GDM1 (cell line): ENCODE measurements at places on chromosomes 2 and 18.

DNA sequence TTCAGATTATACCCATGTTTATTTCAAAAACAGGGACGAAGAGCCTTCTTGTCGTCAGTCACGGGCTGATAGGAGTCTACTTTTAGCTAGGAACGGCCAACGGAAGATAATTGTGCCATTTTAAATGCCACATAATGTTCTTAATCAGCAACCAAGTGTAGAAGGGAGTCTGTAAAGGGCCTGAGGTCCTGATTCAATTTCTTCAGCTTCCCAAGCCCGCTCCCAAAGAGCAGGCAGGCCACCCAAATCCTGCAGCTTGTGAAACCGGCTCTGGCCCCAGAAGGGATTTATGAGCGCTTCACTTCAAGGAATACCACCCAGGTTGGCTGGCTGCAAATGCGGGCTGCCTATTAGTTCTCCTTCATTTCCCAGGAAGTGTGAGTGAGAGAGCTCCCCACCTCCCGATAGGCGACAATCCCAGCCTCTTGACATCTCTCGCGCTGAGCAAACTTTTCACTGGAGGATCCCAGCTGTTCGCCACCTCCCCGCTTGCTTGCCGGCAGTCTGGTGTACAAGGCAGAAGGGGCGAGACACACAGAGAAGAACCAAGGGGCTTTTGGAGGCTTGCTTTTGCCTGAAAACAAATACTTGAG is 272.9 kb downstream of the CDH20 start:
- DNase-seq = no peak

DNA sequence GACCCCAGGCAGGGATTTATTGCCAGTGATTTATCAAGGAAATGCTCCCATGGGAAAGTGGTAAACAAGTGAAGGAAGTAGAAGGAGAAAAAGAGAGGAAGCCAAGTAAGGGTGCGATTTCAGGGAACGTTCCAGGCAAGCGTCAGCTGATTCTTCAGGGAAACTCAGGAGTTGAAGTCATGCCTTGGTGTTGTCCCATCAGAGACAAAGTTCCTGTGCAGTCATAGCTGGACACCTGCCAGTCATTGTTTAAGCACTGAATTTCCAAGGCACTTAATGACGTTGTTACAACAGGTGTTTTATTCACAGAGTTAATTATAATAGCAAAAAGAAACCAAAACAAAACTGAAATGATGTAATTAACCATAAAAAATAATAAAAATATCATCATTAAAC is 381.8 kb upstream of the CRIM1 start:
- DNase-seq = no peak

DNA sequence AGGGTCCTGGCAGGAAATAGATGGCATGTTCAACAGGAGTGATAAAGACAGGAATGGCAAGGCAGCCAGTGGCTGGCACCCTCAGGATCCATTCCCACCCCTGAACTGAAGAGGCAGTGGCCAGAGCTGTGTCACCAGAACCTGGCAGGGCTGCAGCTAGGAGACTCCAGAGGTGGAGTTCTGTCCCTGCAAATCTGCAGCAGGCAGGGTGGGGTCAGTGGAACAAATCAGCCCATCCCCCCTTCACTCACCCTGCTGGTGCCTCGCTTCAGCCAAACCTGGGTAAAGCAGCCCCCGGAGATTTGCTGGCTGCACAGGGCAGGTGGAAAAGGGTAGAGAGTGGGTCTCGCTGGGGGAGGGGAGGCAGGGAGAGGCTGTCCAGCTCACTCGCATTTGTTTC is 12.7 kb downstream of the INPP5D start:
- no peak for DNase-seq

GRCh38 chr18:55499526-55499925 is 88.5 kb downstream of the TCF4 start:
- DNase-seq = no peak

DNA sequence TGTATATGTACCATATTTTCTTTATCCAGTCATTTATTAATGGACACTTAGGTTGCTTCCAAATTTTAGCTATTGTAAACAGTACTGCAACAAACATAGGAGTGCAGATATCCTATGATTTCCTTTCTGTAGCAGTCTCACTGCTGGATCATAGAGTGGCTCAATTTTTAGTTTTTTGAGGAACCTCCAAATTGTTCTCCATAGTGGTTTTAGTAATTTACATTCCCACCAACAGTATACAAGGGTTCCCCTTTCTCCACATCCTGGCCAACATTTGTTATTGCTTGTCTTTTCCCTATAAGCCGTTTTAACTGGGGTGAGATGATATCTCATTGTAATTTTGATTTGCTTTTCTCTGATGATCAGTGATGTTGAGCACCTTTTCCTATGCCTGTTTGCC is 114.3 kb downstream of the TMEM17 start:
- no peak for DNase-seq

DNA sequence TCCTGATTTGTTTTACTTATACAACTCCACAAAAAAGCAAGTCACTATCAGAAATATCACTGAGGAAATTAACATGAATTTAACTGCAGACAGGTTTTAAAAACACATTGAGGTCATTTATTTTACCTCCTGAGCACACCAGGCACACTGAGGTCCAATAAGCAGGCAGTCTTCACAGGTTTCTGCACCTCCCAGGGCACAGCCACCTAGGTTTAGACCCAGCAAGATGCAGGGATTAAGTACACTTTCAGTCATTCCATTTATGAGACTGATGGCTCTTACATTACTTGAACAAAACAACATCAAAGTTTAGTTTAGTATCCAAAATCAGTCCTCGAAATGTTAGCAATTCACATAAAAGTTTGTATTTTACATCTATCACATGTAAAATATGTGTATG is 1.0 kb downstream of the ITGB6 start:
- DNase-seq = no peak

DNA sequence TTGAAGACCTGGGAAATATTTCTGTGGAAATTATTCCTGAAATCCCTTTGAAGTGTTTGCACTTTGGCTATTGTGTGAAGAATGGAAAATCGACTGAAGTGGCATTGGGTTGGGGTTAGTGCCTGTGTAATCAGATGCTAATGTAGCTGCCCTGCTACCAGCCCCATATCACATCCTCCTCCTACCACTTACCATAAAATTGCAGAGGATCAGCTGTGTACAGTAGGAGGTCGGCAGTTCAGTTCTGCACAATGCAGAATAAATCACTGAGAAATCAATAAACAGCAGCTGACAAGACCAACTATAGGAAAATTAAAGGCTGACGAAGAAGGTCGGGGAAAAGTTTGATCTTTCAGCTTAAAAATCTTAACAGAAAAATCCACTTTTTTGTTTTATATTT is 440.9 kb downstream of the PTPRM start:
- no peak for DNase-seq

GRCh38 chr2:1965726-1966125 is 221.4 kb upstream of the PXDN start:
- no peak for DNase-seq
